Choroid plexus epithelial cell (primary cell): ENCODE measurements at places on chromosomes 7 and 10.

- DNase-seq, result peak; percentile 72
Observed at GRCh38 chr7:120272261-120272660, 714 bp upstream of the KCND2 start.

DNA sequence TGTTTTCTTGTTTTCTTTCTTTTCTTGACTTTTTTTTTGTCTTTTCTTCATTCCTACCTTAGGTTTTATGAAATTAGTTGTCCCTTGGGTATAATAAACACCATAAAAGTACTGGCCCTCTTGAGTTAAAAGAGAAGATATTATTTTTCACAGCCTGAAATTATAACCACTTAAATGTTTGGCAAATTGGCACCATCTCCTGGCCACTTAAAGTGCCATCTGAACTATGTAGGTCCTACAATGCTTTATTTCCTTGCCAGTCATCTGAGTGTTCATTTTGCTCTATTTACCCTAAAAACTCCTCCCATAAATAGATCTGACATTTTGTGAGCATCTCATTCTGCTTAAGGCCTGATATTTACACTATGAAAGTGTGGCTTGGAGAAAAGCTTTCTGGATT lies 98.9 kb upstream of the PRKCQ start:
- peak; percentile 4 for DNase-seq

GRCh38 chr7:65927489-65928448 lies 54.2 kb downstream of the GUSB start:
- DNase-seq, result peak; percentile 13

DNA sequence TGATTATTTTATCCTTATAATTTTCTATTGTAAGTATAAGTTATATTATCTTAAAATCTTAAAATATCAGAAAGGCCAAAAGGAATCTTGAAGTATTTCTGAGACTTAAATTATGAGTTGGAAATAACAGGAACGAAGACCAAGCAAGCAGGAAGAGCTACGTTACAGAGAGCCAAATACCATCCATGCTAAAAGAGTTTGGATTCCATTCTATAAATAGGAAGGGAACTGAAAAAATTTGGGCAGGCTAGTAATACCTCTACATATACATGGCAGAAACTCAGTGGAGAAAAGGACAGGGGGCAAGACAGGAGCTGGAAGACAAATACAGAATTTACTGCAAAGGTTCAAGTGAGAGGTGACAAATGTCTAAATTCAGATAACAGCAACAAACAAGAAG lies 16.7 kb downstream of the ITGB1 start:
- no peak for DNase-seq

GRCh38 chr10:109922976-109923921 lies at the start of gene XPNPEP1:
XPNPEP1 (minus strand) TSS chr10:109923511; CDS start chr10:109923433, 78 bp downstream.
- DNase-seq, result peak; percentile 87

DNA sequence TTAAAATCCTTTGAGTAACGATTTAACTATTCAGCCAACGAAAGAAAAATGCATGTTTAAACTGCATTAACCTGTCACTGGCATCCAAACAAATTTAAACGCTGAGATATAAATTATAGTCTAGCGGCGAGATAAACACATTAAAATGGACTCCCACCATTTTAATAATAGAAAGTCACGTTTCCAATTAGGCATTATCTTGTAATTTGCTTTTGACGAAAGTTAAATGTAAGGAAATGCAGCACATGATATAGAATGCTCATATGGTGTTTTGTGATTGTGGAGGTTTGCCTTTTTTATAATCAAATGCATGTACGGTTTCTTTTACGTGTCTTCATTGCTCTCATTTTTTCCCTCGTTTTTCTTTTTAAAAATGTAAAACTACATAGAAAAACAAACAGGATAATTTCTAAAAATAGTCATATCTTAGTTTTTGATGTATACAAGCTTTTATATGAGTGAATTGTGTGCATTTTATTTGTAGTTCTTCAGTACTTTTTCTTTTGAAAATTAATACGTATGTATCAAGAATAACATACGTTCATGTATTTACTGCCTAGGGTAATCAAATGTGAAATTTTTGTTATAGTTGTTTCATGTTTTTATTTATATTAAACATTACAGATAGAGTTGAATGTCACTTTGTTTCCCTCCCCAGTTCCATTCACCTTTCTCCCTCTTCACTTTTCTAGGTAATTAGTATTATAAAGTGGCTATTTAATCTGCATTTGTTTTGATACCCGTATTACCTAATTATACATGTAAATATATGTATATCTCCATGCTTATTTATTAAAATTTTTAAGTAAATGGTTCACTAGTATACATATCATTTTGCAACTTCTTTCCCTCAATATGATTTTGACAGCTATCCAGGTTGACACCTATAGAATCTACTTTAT lies 1.1 kb upstream of the KLF14 start:
- DNase-seq, result no peak

- DNase-seq, result no peak
Observed at GRCh38 chr10:96082153-96082552, 38.8 kb downstream of the CCNJ start.

DNA sequence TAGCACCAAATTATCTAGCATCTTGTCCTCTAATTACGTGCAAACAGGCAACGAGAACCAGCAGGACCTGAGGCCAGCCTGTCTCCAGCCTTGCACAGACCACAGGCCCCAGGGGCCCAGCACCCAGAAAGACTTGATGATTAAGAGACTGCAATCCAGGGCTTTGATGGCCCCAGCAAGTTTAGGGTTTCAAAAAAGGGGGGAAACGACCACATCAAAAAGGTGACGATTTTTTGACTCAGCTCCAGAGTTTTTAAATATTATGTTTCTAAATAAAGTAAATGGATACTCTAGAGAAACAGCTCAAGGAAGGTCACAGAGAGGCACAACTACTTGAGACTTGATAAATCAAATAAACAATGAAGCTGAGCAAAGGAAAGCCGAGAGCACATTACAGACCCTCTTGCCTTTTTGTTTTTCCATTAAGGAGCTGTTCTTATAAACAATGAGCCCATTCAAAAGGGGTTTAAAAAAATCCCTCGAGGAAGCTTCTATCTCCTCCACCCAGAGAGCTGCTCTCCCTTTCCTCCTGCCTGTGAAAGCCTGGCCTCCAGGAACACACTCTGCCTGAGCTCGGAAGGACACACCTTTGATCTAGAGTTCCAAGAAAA lies 44.1 kb downstream of the GLI3 start:
- DNase-seq, result peak; percentile 56

DNA sequence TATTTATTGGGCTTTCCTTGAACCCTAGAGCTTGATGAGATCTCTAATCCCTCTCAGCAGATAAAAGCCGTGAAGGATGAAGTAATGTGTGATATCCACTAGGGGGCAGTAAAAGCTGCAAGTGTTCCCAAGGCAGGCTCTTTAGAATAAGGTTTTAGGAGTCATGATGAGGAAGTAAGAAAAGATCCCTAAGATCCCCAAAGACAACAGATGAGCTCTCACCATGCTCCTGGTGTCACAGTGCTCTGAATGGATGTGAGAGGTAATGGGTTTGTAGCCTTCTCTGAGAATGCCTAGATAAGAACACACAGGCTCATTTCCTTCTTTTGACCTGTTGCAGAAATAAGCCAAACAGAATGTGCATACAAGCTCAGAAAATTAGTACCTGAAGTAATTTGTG lies 70.4 kb upstream of the ITPRID1 start:
- DNase-seq, result peak; percentile 42

GRCh38 chr7:123120286-123120685 lies 79.5 kb downstream of the SLC13A1 start:
- peak; percentile 73 for DNase-seq

DNA sequence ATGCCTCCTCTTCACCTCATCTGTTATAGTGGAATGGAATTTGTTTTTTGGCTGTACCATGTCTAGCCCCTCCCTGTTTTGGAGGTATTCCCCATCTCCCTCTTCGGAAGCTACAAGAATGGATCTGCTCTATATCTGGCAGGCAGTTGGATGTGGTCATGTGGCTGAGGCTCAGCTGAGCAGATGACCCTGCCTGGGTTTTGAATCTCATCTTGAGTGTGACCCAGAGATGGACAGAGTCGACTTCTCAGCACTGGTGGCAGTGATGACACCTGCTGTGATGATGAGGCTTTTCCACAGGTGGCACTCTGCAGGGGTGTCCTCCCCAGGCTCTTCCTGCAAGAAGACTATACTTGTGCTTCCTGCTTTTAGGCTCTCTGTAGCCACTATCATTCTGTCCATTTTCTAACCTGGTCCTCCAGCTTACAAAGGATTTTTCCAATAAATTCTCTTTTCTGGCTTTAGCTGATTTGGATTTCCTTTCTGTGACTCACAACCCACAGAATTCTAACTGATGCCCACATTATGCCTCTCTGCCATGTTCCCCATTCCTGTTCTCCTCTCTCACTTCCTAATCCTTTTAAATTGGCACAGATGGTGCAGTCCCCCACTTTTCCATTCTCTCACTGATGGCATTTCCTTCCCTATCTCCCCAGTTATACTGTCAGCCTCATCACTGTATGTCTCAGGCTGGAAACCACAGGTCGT lies 7.5 kb upstream of the ARHGAP22 start:
- DNase-seq, result no peak

DNA sequence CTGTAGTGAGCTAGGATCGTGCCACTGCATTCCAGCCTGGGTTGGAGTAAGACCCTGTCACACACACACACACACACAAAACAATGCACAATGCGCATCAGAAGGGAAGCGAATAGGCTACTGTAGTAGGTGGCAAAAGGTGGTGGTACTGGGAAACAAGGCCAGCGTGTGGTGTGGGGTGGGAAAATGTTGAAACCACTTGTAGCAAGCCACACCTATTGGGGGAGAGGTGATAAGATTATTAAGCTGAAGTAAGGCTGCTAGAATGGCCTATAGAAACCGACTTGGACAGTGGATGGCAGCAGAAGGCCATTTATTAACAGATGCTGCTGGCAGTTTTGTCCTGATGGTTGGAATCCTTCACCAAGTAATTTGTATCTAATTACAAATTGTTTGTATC lies 7.2 kb upstream of the CHCHD1 start:
- DNase-seq, result peak; percentile 52

- DNase-seq, result no peak
Observed at GRCh38 chr10:127836176-127836575, 56.6 kb downstream of the CLRN3 start.

DNA sequence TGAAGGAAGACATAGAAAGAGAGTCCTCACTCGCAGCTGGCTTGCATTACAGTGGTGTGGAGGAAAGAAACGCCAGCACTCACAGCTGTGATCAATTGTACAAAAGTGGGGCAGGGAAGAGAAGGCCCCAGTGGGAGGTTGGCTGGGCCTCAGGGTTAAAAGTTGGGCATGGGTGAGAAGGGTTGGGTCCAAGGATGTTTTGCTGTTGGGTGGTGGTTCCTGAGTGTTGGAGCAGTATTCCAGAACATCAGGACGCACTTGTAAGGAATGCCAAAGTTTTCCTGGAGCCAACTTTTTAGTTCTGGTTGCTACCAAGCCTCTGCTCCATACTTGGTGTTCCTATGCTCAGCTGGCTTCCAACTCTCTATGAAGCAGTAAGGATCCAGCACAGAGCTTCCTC lies 55.4 kb upstream of the MKRN1 start:
- no peak for DNase-seq

DNA sequence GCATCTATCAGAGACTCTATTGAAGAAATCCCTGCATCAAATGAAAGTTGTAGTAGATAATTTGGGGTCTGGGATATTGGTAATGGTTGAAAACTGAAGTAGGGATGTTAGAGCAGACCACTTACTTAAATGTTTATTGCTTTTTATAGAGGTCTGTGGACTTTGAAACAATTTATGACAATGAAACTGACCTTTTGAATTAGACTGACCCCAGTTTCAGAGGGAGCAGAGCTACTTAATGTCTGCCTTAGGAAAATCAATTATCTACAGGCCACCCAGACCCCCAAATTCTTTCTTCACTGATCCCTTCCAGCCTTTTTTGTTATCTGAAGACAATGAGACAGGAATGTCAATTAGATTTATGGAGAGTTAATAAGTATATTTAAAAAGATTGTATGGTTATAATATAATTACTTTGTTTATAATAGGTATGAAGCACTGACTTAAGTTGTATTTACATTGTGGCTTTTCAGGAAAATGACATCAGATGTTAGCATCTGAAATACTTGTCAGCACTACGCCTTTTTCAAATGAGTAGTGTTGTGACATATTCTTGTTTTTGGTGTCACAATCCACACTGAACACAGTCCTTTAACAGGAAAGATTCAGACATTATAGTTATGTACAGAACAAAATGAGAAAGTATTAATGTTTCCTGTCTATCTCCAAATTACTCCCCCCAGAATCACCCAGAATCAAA lies 13.9 kb downstream of the MGAM2 start:
- DNase-seq, result no peak

DNA sequence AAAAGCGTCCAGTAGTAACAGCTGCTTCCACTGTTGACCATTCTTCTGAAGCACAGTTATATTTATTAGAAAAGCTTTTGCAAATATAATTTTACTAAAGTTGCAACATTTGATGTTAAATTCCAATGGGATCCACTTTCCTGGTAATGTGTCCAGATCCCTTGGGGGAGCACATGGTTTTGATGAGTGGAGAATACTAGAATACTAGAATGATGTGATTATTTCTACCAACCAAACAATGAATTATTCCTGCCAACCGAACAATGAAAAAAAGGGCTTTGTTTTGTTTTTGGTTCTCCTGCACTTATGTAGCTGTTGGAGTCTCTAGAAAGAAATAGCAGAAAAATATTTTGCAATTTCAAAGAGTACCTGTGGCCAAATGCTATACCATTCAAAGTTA lies 59.1 kb downstream of the BPGM start:
- DNase-seq, result no peak

DNA sequence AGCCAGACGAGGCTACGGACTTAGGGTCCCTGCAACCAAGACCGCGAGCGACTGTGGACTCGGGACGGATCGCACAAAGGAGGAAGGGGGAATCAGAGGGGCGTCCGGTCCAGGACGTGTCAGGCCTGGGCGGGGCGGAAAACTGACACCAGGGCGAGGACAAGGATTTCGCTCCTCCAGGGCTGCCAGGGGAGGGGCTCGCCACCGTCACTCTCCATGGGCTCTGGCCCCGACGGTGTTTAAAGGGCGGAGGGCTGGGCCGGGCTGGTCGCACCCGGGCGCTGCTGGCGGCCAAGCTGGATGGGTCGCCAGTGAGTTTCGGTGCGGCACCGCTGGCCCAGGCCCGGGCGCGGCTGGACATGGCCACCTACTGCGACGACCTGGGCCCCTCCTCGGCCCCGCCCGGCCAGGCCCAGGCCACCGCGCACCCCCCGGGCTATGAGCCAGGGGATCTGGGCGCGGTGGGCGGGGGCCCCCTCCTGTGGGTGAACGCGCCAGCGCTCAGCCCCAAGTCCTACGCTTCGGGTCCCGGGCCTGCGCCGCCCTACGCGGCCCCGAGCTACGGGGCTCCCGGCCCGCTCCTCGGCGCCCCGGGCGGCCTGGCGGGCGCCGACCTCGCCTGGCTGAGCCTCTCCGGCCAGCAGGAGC lies at the start of gene FOXI2:
TSS of gene FOXI2 (plus strand) at position 271 of the 648 bp plus-strand sequence. CDS start at position 360, 89 bp downstream.
- no peak for DNase-seq

GRCh38 chr7:47792521-47793121 lies 155.6 kb downstream of the PKD1L1 start:
- peak; percentile 79 for DNase-seq

GRCh38 chr7:1229202-1229947 lies 3.3 kb upstream of the UNCX start:
- DNase-seq, result no peak

DNA sequence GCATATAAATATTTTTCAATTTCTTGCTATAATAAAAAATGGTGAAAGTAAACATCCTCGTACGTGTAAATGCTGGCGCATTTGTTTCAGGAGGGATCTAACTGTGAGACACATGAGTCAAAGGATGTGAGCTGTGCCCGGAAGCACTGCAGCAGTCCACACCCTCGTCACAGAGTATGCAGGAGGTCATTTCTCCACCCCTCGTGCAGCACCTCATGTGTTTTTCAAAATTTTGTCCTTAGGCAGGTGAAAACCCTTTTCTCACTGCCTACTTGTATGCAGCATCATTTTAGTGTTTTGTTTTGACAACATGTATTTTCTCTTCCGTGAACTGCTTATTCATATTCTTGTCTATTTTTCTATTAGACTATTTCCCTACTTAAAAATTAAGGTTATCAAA lies 162.7 kb downstream of the AVL9 start:
- peak; percentile 84 for DNase-seq
